ENCODE measurements at places on chromosomes 12 and 14.

- H3K4me1 ChIP-seq = peaks cover 3% of the 10 kb centered on the region
- H3K4me3 ChIP-seq = no peak overlapping the region
- H3K27ac ChIP-seq = no peak overlapping the region
Observed at GRCh38 chr14:101600336-101600890, 39.1 kb downstream of the DIO3 start.

DNA sequence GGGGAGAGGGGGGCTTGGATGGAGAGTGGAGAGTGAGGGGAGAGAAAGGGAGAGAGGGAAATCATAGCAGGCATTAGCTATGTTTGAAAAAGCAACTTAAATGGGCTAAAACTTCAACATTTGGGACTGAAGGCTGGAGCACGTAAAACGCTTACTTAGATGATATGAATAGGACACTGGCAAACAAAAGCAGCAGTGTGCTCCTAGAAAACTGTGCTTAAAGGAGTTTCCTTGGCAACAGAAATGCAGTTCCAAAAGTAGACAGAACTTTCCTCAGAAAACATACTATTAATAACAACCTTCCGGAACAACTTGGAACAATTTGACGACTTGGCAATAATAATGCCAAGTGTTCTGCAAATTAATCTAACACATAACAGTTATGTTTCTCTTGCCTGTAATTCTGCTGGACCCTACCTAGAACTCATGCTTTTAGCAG is 235.5 kb upstream of the NPAS3 start:
- no peaks in the 10 kb centered on the region for H3K27me3 ChIP-seq
- peaks cover 6% of the 10 kb centered on the region for H3K4me1 ChIP-seq
- no peak overlapping the region for H3K4me3 ChIP-seq
- no peaks in the 10 kb centered on the region for H3K36me3 ChIP-seq
- DNase-seq = no peak

DNA sequence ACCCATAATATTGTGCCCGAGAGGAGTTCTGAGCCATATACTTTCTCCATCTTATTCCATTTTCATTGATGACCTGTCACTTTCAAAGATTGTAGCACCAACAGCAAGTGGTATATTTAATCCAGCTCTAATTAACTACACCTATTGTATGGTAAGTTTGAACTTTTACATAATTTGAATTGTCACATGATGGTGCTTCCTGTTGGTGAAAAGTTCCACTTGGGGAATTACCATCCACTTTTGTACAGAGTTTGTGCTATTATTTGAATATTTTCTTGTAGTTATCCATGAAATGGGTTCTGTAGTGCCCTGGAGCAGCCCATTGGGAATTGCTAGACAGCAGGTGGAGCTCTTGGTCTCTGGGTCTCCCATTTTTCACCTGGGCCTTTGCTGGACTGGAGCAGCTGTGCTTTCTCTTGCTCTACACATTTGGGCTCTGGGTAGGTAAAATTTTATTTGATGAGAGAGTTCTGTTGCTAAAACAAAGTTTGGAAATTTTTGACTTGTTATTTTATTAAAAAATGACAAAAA is 3.0 kb downstream of the SMCO3 start:
- no peak for DNase-seq
- no peak overlapping the region for H3K4me3 ChIP-seq
- H3K27ac ChIP-seq = no peak overlapping the region

DNA sequence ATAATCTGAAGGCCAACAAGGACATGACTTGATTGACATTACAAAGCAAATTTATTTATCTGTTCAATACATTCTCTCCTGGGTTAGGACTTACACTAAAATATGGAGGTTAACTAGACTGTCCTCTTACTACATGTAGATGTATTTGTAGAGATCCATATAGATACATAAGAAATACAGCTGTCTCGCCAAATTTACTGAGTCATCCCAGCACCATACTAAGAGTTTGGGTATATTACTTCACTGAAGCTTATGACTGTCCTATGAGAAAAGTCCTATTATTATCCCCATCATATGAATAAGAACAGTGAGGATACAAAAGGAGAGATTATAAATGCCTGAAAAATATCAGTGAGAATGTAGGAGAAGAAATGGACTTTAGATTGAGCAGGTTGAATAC is 44.8 kb upstream of the ACSM4 start:
- H3K27me3 ChIP-seq = no peaks in the 10 kb centered on the region
- H3K27ac ChIP-seq = no peak overlapping the region
- no peak for DNase-seq
- no peaks in the 10 kb centered on the region for H3K36me3 ChIP-seq

GRCh38 chr12:6443361-6443983 is 1.3 kb upstream of the CD27 start:
- peak; percentile 26 for DNase-seq
- H3K27ac ChIP-seq = no peak overlapping the region
- no peaks in the 10 kb centered on the region for H3K36me3 ChIP-seq
- no peaks in the 10 kb centered on the region for H3K27me3 ChIP-seq

DNA sequence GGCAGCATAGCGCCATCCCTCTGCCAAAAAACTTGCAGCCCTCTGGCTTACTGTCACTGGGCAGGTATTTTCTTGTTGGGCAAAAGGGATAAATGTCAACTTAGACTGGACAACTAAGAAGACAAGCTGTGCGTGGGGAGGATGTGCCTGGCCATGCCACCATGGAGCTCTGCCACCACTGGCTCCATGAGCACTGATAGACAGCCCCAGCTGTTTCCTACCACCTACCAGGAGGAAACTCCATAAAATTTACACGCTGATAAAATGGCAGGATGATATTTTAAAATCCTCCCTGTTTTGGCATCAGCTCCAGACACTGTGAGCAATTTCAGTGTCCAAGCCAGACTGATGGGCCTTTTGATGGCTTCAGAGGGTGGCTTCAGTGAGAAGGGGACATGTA is 7.1 kb upstream of the GALNT16 start:
- no peak overlapping the region for H3K4me3 ChIP-seq
- H3K27ac ChIP-seq = no peak overlapping the region
- no peaks in the 10 kb centered on the region for H3K27me3 ChIP-seq
- peaks cover 3% of the 10 kb centered on the region for H3K4me1 ChIP-seq
- no peak for DNase-seq

- no peaks in the 10 kb centered on the region for H3K36me3 ChIP-seq
- peaks cover 41% of the 10 kb centered on the region for H3K4me1 ChIP-seq
- no peak for DNase-seq
- no peak overlapping the region for H3K27ac ChIP-seq
Observed at GRCh38 chr12:29167445-29167844, 18.4 kb downstream of the FAR2 start.

DNA sequence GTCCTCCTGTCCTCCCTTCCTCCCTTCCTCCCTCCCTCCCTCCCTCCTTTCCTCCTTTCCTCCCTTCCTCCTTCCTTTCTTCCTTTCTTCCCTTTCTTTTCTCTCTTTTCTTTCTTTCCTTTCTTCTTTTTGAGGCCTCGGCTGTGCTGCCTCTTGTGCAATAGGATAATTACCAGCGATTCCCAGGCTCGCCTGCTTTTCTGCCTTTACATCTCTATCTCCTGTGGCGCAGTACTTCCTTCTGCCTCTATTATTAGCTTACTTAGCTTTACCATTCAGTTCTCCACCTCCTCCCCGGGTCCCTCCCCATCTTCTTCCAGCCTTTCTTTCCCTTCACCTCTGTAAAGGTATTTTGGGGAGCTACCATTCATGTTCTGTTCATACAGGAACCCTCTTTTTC is 19.9 kb downstream of the ETV6 start:
- no peak for DNase-seq
- peaks cover 44% of the 10 kb centered on the region for H3K4me1 ChIP-seq
- H3K27me3 ChIP-seq = no peaks in the 10 kb centered on the region
- no peak overlapping the region for H3K4me3 ChIP-seq

- no peak overlapping the region for H3K27ac ChIP-seq
- no peak for DNase-seq
- H3K4me1 ChIP-seq = no peaks in the 10 kb centered on the region
- no peaks in the 10 kb centered on the region for H3K36me3 ChIP-seq
Observed at GRCh38 chr12:83515306-83516026, 828.8 kb downstream of the TMTC2 start.

- H3K36me3 ChIP-seq = no peaks in the 10 kb centered on the region
- H3K4me3 ChIP-seq = no peak overlapping the region
- H3K4me1 ChIP-seq = peaks cover 6% of the 10 kb centered on the region
- no peak for DNase-seq
Observed at GRCh38 chr12:3261782-3262359, 184.7 kb downstream of the TSPAN9 start.

DNA sequence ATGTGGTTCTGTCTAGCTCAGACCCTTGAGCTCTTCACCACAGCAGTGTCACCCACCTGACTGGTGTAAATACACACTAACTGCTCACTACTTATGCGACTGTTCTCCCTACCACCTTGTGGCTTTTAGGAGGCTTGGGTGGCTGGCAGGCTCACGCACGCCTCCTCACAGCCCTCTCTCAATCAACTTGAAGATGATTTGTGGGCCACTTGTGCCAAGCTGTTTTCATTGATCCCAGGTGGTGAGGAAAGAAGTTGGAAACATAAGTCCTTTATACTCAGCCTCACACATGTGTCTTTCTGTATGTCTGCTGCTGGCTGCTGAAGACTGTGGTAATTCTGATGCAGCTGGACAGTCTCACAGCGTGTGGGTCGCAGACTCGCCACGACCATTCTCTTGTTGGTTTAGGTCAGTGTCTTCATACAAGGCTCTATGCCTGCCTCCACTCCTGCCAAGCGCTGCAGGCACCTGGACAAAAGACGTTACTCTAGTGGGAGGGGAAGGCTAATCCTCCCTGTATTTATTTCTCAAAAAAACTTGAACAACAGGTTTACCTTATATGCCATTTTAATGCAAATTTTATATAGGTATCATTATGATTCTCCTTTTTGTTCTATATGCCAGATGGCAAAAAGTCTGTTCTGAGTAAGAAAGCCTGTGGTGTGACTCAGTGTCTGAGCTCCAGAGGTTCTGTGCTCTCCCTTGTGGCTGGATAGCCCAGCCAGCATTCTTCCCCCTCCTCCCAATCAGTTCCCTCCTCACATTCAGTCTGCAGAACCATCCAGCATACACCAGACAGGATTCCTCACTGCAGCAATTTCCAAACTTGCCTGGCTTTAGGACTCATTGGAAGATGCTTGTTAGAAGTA is 115.6 kb downstream of the DIP2B start:
- no peak overlapping the region for H3K4me3 ChIP-seq
- DNase-seq = no peak
- H3K4me1 ChIP-seq = peaks cover 44% of the 10 kb centered on the region
- H3K27ac ChIP-seq = no peak overlapping the region
- no peaks in the 10 kb centered on the region for H3K27me3 ChIP-seq

DNA sequence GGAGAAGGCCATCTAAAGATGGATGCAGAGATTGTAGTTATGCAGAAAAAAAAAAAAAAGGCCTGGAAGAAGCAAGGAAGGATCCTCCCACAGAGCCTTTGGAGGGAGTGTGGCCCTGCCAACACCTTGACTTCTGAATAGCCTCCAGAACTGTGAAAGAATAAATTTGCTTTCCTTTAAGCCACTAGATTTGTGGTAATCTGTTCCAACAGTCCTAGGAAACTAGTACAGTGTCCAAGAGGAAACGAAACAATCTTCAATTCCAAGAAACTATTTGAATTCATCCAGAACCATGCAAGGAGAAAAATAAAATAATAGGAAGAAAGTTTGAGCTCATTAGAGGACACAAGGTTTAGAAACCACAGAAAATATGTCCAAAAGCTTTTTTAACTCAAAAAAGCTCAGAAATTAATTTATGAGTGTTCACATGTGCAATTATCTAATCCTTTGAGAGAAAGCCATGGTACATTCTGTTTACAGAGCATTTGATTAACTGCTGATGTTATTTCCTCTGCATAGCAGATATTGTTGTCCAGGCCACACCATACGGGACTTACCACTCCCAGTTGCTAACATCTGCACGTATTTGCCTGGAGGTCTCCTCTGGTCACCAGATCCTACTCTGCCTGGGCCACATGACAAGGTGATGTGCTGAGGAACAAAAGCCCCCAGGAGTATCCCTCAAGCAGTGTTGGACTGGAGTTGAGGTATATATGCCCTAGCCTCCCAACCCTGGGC is 30.0 kb upstream of the STAB2 start:
- DNase-seq = no peak
- H3K4me3 ChIP-seq = no peak overlapping the region
- H3K4me1 ChIP-seq = no peaks in the 10 kb centered on the region
- H3K36me3 ChIP-seq = no peaks in the 10 kb centered on the region

DNA sequence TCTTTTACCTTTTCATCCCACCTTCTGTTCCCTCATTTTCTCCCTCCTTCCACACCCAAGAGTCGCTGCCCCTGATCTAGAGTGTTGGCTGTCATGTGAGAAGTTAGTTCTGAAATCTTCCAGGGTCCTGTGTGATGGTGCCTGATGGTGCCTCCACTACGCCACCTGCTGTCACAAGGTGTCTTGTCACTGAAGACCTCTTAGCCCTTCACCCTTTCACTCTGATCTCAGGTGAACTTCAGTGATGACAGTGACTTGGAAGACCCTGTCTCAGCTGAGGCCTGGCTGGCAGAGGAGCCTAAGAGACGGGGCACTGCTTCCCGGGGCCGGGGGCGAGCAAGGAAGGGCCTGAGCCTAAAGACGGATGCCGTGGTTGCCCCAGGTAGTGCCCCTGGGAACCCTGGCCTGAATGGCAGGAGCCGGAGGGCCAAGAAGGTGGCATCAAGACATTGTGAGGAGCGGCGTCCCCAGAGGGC is 7.6 kb upstream of the PFDN5 start:
- no peak overlapping the region for H3K27ac ChIP-seq
- no peaks in the 10 kb centered on the region for H3K27me3 ChIP-seq
- no peaks in the 10 kb centered on the region for H3K4me1 ChIP-seq
- H3K36me3 ChIP-seq = no peaks in the 10 kb centered on the region
- DNase-seq = peak; percentile 79
- H3K4me3 ChIP-seq = no peak overlapping the region

Measured in upper lobe of right lung (tissue), 1 donor.